Activated CD4-positive, alpha-beta memory T cell treated with anti-CD3 and anti-CD28 coated beads for 36 hours (primary cell): ENCODE measurements at places on chromosomes 13 and 19.

DNA sequence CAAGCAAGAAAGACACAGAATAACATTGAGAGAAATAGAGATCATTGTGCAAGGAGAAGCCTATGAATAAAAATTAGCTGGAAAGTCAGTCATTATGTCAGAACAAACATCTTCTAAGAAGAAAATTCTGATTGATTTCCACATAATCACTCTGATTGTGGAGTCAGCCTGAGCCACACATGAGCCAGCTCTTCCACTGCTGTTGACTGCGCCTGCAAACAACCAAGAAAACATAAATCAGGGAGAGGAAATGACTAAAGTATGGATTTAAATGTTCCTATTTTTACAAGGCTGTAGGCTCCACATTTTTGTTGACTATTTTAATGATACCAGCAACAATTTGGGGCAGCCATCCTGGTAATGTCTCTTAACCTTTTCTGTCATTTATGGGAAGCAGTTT lies 962.3 kb downstream of the EFNB2 start:
- DNase-seq, result no peak

GRCh38 chr13:98293570-98294142 lies 116.6 kb upstream of the RNF113B start:
- no peak for DNase-seq

DNA sequence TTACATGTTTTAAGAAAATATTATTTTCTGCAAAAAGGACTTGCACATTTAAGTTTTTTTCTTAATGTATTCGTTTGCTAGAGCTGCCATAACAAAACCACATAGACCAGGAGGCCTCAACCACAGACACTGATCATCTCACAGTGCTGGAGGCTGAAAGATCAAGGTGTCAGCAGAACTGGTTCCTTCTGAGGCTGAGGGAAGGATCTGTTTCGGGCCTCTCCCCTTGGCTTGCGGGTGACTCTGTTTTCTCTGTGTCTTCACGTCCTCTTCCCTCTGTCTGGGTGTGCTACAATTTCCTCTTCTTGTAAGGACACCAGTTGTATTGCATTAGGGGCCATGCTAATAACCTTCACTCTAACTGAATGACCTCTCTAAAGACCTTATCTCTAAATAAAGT lies 364.2 kb downstream of the IRS2 start:
- no peak for DNase-seq

- peak; percentile 98 for DNase-seq
Observed at GRCh38 chr19:40614622-40615411, 13.6 kb downstream of the LTBP4 start.

- no peak for DNase-seq
Observed at GRCh38 chr19:19448238-19448544, 42.7 kb downstream of the GATAD2A start.

- DNase-seq, result no peak
Observed at GRCh38 chr19:39307046-39307821, 11.0 kb downstream of the IFNL1 start.

GRCh38 chr13:29464105-29464679 lies 131.3 kb downstream of the SLC7A1 start:
- no peak for DNase-seq

- DNase-seq, result no peak
Observed at GRCh38 chr19:38057959-38058690, 151.1 kb downstream of the SIPA1L3 start.

- DNase-seq, result no peak
Observed at GRCh38 chr13:45889590-45890243, 38.2 kb upstream of the SIAH3 start.

GRCh38 chr13:110714797-110715394 lies 1.4 kb downstream of the ING1 start:
- DNase-seq, result peak; percentile 68

GRCh38 chr19:17526922-17527321 lies 15.5 kb downstream of the PGLS start:
- DNase-seq, result peak; percentile 38

DNA sequence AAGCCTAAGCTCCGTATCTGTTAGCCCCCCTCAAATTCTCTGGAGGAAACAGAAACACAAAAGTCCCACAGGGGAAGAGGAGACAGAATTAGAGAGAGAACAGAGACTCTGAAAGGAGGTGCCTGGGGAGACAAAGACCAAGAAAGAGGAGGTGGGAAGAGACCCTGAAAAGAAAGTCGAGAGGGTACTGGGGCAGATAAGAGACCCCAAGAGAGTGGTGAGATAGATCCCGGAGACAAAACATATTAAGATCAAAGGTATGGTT lies 915 bp upstream of the GRWD1 start:
- DNase-seq, result no peak

- DNase-seq, result no peak
Observed at GRCh38 chr13:59492030-59492636, 671.6 kb downstream of the DIAPH3 start.

- no peak for DNase-seq
Observed at GRCh38 chr19:2033115-2033824, 17.8 kb upstream of the BTBD2 start.
